Esophagus squamous epithelium (tissue), 5 donors: ENCODE measurements at places on chromosomes 12 and 14. TPM values are rescaled to one million over a fixed set of nuclear protein-coding genes. Genes with fewer than 3 reads are reported as not detected.

GRCh38 chr12:7145671-7146070 lies 15.5 kb downstream of the CLSTN3 start:
- DNase-seq = no peak

GRCh38 chr14:58540749-58541632 lies 96.8 kb upstream of the DACT1 start:
- no peak for DNase-seq

DNA sequence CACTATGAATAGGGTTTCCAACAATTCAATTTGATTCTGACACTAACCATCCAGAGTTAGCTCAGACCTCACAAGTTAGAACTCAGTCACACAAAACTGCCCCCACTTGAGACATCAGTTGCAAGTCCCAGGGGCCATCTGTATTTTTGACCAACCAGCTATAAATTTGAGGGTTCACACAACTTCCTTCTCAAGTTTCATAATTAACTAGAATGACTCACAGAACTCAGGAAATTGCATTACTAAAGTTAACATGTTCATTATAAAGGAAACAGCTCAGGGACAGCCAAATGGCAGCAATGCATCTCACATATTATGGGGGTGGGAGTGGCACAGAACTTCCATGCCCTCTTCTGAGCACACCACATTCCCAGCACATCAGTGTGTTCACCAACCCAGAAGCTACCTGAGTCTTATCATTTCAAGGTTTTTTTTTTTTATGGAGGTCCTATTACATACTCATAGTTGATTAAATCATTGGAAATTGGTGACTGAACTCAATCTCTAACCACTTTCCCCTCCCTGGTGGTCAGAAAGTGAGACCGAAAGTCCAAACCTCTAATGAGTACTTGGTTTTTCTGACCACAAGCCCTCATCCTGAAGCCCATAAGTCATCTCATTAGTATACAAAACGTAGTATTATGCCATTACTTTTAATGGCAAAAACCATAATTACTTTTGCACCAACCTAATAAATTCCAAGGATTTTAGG lies 1721.5 kb upstream of the SEL1L start:
- no peak for DNase-seq

DNA sequence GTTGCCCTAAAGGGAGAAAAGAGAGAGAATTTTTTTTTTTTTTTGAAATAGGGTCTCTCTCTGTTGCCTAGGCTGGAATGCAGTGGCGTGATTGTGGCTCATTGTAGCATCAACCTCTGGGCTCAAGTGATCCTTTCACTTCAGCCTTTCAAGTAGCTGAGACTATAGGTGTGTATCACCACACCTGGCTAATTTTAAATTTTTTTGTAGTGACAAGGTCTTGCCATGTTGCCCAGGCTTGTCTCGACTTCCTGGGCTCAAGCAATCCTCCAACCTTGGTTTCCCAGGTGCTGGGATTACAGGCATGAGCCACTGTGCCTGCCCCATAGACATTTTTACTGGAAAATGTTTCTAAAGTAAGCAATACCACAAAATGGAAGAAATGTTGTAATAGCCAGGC lies 36.8 kb downstream of the YARS2 start:
- DNase-seq = no peak

- no peak for DNase-seq
Measured at GRCh38 chr14:49858383-49858782, 5.8 kb upstream of the NEMF start.

- DNase-seq = no peak
Measured at GRCh38 chr12:6386038-6386437, 2.1 kb downstream of the LTBR start.

DNA sequence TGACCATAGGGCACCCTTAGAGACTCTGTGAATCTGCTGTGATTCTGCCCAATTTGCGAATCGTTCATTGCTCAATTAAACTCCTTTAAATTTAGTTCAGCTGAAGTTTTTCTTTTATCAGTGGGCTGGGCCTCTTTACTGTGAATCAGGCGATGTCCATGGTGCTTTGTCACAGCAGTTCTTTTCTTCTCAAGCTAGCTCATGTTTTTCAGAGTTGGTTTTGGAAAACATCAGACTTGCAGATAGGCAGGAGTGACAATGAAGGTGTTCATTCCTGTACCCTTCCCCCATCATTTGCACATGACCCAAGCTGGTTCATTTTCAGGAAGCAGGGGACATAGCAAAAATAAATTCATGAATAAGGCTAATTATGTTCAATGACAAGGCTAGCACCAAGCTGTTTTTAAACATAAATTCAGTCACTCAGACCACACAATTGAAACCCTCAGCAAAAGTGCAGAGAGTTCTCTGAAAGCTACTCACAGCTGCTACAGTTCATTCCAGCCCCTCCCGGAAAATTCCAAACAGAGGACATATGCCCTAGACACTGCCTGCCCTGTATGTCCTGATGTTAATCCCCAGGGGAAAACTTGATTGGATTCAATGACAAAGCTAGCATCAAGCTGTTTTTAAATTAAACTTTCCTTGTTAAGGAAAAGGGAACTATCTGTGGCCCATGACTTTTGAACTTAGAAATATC lies 383.3 kb downstream of the C12orf75 start:
- no peak for DNase-seq

- no peak for DNase-seq
Measured at GRCh38 chr14:36619131-36619530, 36.7 kb upstream of the NKX2-8 start.

DNA sequence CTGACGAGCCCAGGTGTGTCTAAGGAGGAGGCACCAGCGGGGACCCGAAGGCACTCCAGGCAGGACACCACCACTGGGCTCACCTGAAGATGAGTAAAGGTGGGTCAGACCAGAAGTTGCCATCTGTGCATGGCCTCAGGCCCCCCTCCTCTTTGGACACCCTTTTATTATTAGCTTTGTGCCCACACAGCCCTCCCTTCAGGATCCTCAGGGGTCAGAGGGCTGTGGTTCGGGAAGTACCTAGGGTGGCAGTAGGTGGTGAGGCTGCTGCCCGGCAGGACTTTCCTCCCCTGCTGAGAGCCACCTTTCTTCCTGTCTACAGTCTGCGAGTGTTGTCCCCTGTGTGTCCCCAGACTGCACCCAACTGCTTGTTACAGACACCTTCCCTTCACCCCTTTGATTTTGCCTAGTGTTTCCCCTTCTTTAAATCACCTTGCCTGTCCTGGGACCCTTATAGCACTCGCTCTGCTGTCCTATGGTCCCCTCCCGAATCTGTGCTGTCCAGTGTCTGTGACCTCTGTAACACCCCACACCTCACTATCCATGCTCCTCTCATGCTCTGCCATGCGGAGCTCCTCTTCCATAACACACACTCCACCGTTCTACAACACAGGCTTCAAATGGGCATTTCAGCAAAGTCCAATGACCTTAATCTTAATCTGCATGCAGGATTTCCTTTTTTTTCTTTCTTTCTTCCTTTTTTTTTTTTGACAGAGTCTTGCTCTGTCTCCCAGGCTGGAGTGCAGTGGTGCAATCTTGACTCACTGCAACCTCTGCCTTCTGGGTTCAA lies 25.7 kb downstream of the SOAT2 start:
- no peak for DNase-seq

GRCh38 chr14:59320361-59320760 lies 131.9 kb downstream of the DAAM1 start:
- no peak for DNase-seq

DNA sequence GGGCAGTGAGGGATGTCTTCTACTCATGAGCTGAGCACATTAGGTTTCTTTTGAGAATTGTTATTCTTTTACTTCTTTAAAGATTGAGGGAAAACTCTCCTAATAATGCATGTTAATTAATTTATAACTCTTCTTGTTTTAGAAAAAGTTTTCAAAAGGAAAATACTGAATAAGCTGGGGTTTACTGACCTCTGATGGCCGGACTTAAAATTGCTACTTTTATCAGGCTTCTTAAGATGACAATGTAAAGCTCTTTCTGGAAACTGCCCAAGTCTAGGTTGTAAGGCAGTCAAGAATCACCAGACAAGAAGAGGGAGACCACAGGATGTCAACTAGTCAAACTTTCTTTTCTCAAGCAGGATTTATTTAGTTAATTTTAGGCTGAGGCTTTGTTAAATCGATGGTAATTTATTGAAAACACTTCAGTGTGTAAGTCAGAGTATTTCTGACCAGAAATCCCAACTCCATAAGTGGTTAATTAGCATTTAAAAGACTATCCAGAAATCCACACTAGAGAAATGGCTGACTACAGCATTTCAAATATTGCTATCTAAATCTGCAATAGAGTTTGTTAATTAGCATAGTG lies 82.1 kb downstream of the AVPR1A start:
- no peak for DNase-seq

- DNase-seq = no peak
Measured at GRCh38 chr14:78075555-78076277, 94.5 kb upstream of the NRXN3 start.

GRCh38 chr12:3216726-3217682 lies 139.8 kb downstream of the TSPAN9 start:
- DNase-seq = no peak

- DNase-seq = no peak
Measured at GRCh38 chr12:66438601-66439000, 136.3 kb downstream of the HELB start.

DNA sequence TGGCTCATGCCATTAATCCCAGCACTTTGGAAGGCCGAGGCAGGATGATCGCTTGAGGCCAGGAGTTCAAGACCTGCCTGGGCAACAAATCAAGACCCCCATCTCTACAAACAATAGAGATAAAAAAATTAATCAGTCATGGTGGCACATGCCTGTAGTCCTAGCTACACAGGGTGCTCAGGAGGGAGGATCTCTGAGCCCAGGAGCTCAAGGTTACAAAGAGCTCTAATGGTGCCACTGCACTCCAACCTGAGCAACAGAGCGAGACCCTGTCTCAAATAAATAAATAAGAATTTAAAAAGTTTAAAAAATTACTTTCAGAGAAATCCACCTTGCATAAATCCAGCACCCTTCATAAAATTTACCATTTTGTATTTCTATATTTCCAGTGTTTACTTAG lies 2.2 kb downstream of the KLRF1 start:
- DNase-seq = no peak

- DNase-seq = no peak
Measured at GRCh38 chr14:94989946-94990345, 167.4 kb downstream of the DICER1 start.

DNA sequence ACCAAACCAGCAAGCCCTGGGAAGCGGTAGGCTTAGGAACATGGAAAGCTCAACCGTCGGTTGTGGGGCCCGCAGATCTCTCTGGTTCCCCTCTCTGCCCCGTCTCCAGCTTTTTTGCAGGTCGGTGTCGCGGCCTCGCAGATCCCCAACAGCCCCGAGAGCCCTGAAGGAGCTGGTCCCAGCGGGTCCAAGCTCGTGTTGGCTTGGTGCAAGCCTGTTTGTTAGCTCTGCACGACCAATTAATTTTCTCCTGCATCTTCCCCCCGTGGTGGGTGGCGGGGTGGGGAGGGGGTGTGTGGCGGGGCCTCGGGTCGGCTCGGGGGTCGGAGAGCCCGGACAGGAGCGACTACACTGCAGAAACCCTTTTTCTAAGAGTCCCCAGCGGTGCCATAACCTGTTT lies 449 bp upstream of the SLC24A4 start:
- DNase-seq = no peak

DNA sequence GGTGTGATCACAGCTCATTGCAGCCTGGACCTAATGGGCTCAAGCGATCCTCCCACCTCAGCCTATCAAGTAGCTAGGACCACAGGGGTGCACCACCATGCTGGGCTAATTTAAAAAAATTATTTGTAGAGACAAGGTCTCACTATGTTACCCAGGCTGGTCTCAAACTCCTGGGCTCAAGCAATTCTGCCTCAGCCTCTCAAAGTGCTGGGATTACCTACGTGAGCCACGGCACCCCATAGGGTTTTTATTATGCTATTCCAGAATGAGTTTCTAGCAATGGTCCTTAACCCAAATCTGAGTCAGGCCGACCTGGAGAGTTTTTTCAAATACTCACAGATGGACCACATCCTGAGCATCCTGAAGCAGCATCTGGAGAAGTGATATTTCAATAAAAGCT lies 159.8 kb downstream of the CPNE8 start:
- no peak for DNase-seq

Gene ALG10B
- total RNA-seq = 2.3 TPM

Gene TSPAN8
- not detected for total RNA-seq

Gene KRT86
- not detected for total RNA-seq

Gene PCED1B
- total RNA-seq = 2.3 TPM

Gene PPP2R5E
- 18.9 TPM for total RNA-seq

Gene PDZRN4
- 0.38 TPM for total RNA-seq
